Astrocyte of the cerebellum (primary cell): ENCODE measurements at places on chromosomes 6 and 20.
A peak's percentile ranks its signal among the peaks of the same experiment; 100 is the strongest.

GRCh38 chr6:88456221-88456859 is 290.2 kb upstream of the CNR1 start:
- DNase-seq = no peak

GRCh38 chr6:163487606-163488005 is 73.1 kb downstream of the QKI start:
- DNase-seq = no peak

DNA sequence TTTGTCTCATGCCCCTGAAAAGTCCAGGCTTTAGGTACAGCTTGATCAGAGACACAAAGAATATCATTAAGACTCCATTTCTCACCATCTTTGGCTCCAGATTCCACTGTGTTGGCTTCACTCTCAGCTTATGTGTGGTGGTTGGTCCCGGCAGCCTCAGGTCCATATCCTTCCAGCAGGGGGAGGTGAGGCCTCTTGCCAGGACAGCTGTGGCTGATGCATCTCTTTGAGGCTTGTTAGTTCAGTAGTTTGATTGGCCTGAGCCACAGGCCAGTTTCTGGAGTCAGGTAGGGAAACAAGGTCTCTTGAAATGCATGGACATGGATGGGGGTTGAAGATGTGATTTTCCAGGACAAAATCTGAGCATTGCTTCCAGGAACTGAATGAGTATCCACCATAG is 62.4 kb downstream of the JAG1 start:
- DNase-seq = no peak

DNA sequence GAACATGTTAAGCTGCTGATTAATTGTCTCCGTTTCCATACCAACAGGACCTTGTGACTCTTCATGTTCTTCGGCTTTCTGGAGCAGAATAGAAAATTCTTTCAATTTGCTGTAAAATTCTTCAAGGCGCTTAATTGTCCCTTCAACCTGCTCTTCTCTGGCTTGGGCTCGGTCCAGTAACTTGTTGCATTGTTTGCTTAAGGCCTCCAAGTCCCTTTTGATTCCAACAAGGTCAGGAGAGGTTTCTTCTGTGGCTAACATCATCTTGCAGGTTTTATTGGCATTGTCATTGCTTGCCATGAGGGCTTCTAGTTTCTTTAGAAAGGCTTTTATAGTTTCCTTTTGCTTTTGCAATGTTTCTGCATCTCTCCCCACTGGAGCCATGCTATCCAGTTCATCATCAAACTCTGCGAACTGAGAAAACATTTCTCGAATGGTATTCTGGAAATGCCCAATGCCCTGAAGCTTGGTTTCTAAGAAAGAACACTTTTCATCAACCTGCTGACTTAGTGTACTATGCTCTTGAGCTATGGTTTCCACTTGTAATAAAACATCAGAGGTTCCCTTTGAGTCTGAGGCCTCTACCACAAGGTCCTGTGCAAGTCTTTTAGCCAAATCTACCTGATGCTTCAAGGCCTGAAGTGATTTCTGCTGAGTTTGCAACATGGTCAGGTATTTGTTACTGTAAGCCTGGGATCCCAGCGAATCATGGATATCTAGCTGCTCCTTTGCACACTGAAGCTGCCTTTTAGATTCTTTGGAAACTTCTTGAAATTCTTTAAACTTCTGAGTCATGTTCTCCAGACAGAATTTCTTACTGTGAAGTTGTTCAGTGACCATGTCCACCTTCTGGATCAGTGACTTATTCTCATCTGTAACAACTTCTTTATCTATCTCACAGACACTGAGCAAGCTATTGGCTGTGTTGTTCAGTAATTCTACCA is 90.2 kb downstream of the DST start:
- DNase-seq = no peak

DNA sequence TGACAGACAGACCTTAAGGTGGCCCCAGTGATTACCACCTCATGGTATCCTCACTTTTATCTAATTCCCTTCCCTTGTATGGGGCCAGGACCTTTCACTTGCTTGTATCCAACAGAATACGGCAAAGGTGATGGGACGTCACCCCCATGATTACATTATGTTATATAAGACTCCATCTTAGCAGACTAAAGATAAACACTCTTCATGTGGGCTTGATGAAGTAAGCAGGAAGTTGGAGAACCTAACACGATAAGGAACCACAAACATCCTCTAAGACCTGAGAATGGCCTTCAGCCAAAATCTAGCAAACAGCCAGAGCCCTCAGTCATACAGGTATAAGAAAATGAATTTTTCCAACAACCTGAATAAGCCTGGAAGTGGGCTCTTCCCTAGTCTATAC is 8.0 kb downstream of the SLC17A3 start:
- no peak for DNase-seq

GRCh38 chr20:47776639-47777038 is 8.6 kb downstream of the SULF2 start:
- DNase-seq = no peak

DNA sequence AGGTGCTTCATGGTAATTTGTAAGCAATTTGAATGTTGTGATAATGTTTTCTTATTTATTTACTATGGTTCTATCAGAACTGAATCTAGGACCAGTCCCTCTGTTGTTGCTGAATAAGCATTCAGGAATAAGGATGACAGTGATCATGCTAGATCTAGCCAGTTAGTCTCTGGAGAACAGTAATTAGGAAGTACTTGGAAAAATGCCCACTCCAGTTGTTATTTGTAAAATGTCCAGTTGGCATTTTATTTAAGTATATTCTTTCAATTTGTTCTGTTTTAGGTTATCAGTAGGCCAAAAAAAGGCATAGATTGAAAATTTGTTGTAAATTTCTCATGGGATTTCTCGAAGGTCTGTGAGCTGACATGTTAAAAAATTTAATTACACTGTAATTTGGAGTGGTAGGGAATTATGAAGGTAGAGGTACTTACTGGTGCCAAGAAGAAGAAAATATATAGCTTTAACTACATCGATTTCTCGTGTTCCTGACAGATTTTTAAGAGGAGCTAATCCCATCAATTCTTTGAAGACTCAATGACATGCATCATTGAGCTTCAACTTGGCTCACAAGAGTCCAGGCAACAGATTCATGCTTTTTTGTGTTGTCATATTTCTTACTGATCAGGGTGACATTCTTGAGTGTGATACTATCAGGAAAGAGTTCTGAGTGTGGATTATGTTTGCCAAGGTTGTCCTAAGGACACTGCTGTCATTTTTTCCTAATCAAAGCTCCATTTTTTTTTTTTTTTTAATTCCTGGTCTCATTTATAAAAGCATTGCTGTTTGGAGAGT is 177.3 kb downstream of the CARMIL1 start:
- DNase-seq = no peak

GRCh38 chr20:61430228-61430624 is 178.2 kb downstream of the CDH4 start:
- no peak for DNase-seq

DNA sequence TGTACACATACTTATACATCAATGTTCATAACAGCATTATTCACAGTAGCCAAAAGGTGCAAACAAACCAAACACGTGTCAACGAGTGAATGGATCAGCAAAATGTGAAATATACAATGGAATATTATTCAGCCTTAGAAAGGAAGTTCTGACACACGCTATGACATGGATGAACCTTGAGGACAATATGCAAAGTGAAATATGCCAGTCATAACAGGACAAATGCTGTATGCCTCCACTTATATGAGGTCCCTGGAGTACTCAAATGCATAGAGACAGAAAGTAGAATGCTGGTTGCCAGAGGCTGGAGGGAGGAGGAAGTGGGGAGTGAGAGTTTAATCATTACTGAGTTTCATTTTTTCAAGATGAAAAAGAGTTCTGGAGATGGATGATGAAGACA is 37.8 kb upstream of the IGF2R start:
- DNase-seq = no peak

DNA sequence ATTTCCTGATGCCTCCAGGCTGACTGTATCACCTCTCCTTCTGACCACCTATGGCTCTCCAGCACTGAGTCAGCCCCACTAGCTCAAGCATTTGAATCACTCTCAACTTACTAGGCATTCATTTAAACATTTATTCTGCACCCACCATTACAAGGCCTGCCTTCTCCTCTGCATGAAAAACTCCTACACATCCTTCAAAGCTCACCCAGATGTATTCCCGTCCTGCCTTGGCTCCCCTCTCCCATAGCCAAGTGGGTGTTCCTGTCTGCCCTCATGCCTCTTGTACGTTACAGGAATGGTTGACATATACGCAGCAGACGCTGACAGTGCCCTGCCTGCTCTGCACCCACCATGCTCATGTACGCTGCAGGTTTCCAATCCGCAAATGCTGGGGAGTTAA is 21.6 kb downstream of the KCNK17 start:
- no peak for DNase-seq

DNA sequence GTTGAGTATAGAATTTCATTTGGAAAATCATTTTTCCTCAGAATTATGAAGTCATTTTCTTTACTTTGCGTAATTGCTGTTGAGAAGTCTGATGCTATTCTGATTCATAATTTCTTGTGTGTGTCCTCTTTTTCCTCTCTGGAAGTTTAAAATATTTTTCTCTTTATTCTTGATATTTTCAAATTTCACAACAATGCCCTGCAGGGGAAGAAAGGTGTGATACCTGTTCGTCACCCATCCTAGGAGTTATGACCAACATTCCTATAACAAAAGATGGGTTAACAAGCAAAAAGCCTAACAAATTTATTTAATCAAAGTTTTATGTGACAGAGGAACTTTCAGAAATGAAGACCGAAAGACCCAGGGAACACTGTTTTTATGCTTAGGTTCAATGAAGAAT is 171.5 kb upstream of the AKIRIN2 start:
- no peak for DNase-seq

GRCh38 chr20:36883977-36884535 is 8.1 kb downstream of the TLDC2 start:
- DNase-seq = no peak

GRCh38 chr6:105164418-105164817 is 15.4 kb downstream of the POPDC3 start:
- no peak for DNase-seq

DNA sequence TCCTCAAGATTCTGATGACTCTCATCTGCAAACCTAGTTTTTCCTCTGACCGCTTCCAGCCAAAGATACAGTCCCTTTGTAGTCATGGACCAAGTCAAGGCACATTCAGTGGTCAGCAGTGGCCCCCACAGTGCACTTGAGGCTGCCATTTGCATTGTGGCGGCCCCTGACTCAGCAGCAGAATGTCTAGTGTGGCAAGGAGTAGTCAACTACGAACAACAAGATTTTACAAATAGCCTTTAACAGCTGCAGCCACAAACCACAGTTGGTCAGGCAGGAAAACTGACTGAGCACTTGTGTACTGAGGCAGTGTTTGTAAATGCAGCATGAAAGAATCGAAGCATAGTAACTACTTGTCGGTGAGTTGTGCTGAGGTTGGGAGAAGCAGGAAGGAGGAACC is 49.6 kb downstream of the SLC2A12 start:
- peak; percentile 91 for DNase-seq

DNA sequence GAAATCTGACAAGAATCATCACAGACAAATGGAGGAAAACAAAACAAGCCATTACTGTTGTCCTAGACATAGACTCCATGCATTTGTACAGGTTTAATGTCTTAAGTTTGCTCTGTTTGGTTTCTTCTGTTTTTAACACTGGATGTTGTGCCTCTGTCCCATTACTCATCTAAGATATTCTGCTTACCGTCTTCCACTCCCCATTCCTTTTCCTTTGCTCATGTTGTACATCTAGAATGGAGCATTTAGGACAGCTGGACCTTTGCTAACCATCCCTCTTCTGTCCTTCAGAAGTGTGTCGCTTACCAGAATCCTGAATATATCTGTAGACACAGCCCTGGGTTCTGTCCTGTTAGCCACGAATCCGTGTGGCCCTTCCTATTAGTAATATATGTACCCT is 35.2 kb downstream of the RAB22A start:
- no peak for DNase-seq

- no peak for DNase-seq
Measured at GRCh38 chr20:63065911-63066310, 59.1 kb upstream of the BHLHE23 start.

GRCh38 chr6:143090314-143091044 is 29.8 kb downstream of the AIG1 start:
- no peak for DNase-seq

GRCh38 chr6:137001299-137001976 is 43.3 kb downstream of the IL20RA start:
- no peak for DNase-seq

DNA sequence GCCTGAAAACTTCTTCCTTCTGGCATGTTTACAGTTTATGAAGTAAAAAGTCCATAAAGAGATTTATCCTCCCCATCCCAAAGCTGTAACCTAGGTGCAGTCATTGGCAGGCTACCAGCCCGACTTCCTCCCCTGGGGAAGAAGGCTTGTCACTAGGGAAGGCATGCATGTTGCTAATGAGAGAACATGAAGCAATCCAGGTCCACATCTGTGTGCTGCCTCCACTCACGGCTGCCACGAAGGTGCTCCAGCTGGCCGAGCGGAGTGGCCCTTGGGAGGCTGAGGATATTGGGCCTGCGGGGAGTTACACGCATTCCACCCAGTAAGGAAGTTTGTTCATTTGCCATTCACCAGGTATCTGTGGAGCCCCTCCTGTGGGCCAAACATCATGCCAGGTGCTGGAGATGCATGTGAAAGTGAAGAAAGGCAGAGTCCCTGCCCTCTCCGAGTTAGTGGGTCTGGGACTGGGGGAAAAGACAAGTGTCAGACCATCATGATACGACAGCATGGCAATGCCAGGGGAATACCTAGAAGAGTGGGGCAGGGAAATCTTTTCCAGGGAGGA is 257.0 kb downstream of the NRN1 start:
- DNase-seq = no peak

- peak; percentile 59 for DNase-seq
Measured at GRCh38 chr6:30981942-30982772, 1.4 kb upstream of the MUC21 start.

DNA sequence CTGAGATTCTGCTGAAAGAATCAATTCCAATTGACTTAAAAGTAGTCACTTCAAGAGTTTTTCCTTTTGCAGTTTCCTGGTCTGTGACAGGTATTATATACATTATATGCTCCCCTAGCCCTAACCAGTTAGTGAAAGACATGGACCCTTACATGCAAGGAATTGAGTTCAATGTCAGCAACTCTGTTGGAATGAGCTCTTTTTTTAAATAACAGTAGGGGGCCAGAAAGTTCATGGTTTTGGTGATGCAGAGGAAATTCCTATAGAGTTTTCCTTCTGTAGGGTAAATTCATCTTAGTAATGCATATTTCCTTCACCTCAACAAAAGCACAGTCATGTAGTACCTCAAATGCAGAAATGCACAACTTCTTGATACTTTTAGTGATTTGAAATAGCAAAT is 172.2 kb downstream of the KIF6 start:
- no peak for DNase-seq

GRCh38 chr6:113184291-113184690 is 672.9 kb upstream of the MARCKS start:
- peak; percentile 63 for DNase-seq

DNA sequence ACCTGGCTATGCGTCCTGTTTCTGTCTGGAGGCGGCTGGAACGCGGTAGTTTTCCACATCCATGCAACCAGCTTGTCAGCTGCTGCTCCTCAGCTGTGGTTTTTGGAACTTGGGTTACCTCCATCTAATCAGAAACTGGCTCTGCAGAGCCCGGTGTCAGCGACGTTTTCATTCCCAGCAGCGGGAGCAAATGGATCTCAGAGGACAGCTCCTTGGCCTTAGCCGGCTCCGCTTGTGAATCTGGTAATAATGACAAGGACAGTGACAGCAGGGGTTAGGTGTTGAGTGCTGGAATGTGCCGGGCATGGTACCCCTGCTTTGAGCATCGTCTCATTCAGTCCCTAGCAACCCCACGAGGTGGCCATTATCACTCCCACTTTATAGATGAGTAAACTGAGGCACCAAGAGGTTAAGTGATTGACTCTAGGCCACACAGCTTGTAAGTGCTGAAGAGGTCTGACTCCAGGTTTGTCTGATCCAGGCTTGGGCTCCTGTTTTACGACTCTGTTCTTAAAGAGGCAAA is 1.3 kb downstream of the SLCO4A1 start:
- DNase-seq = no peak

GRCh38 chr6:7165002-7165889 is 57.5 kb downstream of the RREB1 start:
- DNase-seq = no peak
